Smooth muscle cell of the brain vasculature (primary cell): ENCODE measurements at places on chromosomes 1 and 21.

DNA sequence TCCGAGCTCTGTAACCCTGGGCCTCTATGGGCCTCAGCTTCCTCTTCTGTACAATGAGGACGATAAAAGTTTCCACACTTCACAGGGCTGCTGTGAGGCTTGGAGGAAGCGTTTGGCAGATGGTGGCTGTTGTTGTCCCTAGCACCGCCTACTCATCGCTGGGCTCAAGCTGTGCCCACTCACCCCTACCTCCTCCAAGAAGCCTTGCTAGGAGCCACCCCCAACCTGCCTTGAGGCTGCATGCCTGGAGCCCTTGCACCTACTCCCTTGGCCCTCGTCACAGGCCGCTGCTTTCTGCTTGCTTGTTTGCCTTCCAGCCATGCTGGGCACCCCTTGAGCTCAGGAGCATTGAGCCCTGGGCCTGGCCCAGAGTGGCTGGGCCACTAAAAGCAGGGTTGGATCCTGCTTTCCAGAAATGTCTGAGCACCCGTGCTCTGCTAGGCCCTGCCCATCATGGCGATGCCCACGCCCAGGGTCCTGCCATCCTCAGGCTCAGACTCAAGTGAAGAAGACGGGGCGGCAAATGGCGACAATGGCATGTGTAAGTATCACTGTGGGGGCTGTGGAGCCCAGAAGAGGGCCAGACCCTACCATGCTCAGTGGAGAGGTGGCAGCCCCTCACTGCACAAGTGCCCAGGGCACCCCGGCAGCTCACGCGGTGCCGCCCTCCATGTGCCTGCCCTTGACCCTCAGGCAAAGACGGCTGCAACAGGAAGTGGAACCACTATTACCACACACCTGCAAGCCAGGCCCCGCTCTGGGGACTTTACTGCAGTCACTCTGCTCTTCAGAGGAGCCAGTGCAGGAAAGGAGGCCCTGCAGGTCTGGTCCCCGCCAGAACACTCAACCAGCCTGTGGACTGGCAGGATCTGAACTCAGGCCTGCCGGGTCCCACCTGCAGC lies 9.5 kb downstream of the SH3BGRL3 start:
- DNase-seq, result no peak

GRCh38 chr1:89125913-89126580 lies at the start of gene GBP2:
TSS of gene GBP2 (minus strand) at chr1:89126114. CDS start at chr1:89121966, 4,148 bp downstream.
- DNase-seq, result no peak

DNA sequence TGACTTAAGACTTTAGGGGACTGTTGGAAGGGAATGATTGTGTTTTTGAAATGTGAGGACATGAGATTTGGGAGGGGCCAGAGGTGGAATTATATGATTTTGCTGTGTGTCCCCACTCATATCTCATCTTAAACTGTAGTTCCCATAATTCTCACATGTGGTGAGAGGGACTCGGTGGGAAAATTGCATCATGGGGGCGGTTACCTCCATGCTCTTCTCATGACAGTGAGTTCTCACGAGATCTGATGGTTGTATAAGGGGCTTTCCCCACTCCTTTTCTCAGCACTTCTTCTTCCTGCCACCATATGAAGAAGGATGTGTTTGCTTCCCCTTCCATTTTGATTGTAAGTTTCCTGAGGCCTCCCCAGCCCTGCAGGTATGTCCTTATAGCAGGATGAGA lies 35.0 kb upstream of the SCAF4 start:
- DNase-seq, result no peak

GRCh38 chr1:61397935-61398334 lies 315.6 kb downstream of the NFIA start:
- peak; percentile 63 for DNase-seq

- DNase-seq, result no peak
These were observed 57.1 kb upstream of the COL18A1 start for GRCh38 chr21:45347712-45348499.

GRCh38 chr1:53643881-53644390 lies 95.0 kb downstream of the GLIS1 start:
- DNase-seq, result no peak

GRCh38 chr1:77100875-77101274 lies 118.4 kb downstream of the PIGK start:
- no peak for DNase-seq

GRCh38 chr1:246797597-246797996 lies 73.4 kb downstream of the SCCPDH start:
- no peak for DNase-seq
